NCI-H82 (cell line): ENCODE measurements at places on chromosomes 6 and 20.
A peak's percentile ranks its signal among the peaks of the same experiment; 100 is the strongest.

- no peak for DNase-seq
These were observed 7.1 kb downstream of the MRPS10 start for GRCh38 chr6:42210551-42210950.

DNA sequence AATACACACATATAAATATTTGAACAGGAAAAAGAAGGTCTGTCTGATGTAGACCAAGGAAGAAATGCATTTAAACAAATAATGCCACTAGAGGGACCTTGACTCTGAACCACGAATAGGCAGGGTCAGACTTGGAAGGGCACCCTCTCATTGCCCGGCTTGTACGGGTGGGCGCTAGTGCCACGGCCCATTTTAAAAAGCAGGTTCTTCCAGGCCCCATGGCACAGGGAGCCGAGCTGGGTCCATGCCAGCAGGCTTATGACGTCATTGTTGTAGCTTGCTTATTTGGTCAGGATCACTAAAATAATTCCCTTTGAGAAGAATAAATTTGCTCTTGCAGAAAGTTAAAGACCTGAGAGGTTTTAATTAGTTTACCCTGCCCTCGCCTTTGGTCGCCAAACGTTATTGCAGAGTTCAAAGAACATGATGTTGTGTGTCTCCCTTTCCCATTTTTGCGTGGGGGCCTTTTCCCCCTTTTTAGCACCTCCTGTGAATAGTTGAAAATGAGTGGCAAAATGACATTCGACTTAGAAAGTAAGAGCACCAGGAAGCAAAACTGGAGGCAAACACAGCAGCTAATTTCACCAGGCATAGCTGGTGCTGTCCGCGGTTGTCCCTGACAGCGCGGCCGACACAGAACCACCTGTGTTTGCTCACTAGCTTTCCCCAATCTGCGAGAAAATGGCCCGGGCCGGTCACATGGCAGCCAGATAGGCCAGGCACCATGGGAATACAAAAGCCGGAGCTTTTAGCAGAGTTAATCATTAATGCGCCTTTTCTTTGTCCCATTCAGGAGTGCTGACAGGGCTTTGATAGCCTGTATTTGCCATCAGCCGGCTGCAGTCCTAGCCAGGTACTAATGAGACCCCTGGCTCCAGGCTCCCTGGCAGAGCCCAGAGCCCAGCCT, 93.8 kb downstream of the FOXA2 start:
- DNase-seq = peak; percentile 18

DNA sequence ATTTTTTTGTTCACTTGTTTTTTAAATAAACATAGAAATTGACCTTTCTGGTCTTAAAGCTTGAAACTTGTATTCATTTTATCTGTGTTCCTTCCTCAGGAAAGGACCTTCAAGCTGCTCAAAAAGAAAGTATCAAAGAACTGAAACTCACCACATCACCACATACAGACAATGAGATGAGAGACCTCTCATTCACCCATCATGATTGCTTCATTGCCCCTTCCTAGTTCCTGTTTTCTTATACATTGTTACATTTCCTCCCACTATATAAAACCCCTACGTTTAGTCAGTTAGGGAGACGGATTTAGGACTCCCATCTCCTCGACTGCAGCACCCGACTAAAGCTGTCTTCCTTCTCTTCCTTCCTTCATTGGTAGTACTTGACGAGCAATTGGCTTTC, 180.5 kb upstream of the OPRM1 start:
- no peak for DNase-seq

DNA sequence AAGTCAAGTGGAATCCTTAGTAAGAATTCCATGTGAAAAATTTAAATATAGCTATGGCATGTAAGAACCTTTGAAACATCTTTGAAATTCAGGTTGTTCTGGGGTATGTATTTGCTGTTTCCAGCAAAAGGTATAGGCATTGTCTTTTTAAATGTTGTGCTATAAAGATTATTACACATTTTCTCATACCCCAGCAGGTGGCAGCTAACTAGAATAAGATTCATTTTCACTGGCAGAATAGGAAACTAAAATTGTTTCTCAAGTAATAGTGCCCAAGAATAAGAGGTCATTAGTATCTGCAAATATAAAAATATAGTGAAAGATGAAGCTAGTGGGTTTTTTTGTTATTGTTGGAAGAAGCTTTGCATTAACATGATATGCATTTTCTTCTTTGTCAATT, 1.8 kb downstream of the GRIK2 start:
- peak; percentile 4 for DNase-seq

DNA sequence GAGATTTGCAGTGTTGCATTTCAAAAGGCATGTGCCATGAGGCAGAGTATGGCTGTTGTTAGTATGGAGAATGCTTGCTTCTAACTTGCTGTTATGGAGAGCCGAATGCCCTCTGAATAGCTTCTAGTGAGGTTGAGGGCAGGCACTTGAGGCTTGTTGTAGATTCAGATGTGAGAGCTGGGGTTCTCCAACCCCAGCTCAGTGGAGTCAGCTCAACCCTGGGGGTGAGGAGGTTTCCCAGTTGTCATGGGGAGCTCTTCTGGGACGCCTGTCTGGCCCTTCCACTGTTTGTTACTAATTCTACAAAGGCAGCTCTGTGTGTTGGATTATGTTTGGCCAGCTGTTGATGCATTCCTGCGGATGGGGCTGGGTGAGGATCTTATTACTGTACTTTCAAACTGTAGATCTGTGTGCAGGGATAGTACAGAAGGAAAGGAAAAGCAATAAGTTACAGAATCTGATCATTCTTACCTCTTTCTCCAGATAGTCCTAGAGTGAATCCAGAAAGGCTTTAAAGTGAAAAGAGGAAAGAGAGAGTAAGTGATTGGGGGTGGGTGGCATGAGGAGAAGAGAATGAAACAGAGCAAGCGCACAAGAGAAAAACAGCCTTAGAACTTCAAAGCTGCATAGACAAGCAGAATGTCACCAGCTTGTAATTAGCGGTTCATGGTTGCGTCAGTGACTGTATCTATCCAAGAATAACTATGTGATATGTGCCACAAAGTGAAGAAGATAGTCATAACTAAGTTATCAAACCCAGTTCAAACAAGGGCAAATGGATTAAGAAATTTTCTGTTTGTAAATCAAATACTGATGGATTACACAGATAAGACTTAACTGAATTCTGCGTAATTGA, 148.7 kb downstream of the PRL start:
- peak; percentile 91 for DNase-seq

DNA sequence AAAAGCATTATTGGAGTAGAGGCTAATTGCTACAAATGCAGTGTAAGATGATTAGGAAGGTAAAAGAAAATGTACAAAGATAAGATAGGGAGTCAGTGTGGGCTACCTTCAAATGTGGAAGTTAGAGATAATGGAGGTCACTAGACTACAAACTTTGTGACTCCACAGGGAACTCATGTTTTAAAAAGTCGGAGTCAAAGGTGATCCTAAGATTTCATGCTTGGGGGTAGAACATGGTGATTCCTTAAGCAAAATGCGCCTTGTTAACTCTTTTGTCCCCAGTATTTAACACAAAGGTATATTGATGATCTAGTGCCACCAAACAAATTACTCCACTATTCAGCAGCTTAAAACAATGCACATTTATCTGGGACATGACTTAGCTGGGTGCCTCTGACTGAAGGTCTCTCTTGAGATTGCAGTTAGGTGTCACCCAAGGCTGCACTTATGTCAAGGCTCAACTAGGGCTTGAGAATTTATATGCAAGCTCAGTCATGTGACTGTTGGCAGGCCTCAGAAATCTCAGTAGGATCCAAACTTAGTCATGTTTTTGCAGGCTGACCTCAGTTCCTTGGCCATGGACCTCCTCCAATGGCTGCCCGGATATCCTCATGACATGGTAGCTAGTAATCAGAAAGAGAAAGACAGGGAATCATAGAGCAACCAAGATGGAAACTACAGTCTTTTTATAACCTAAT, 11.4 kb upstream of the SNX9 start:
- no peak for DNase-seq

GRCh38 chr6:68976260-68976659, 341.2 kb downstream of the ADGRB3 start:
- peak; percentile 4 for DNase-seq

GRCh38 chr6:11459079-11459610, 78.4 kb upstream of the TMEM170B start:
- no peak for DNase-seq

DNA sequence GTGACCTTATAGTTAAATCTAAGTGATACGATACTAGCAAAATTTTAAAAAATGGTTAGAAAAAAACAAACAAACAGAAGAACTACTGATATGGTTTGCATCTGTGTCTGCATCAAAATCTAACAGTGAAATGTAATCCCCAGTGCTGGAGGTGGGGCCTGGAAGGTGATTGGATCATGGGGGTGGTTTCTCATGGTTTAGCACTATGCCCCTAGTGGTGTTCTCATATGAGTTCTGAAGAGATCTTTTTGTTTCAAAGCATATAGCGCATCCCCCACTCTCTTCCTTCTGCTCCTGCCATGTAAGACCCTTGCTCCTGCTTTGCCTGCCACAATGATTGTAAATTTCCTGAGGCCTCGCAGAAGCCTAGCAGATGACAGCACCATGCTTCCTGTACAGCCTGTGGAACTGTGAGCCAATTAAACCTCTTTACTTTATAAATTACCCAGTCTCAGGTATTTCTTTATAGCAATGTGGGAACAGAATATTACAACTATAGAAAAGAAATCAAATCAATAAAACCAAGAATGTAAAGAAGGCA, 5.4 kb downstream of the FBXL4 start:
- DNase-seq = peak; percentile 16

DNA sequence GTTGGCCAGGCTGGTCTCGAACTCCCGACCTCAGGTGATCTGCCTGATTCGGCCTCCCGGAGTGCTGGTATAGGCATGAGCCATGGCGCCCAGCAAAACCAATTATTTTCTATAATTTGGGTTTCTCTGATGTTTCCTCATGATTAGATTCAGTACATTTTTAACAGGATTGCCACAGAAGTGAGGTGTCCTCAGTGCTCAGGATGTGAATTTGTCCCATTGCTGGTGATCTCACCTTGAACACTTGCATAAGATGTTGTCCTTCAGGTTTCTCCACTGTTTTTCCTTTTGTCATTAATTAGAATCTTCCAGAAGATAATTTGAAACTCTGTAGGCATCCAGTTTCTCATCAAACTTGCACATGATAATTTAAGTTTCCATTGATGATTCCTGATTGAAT, 45.4 kb upstream of the RPL7L1 start:
- DNase-seq = no peak
